Hematopoietic multipotent progenitor cell treated with erythropoietin and hydrocortisone succinate and interleukin-3 and kit ligand, for 8 days (in vitro differentiated cells): ENCODE measurements at places on chromosomes 4 and X.

DNA sequence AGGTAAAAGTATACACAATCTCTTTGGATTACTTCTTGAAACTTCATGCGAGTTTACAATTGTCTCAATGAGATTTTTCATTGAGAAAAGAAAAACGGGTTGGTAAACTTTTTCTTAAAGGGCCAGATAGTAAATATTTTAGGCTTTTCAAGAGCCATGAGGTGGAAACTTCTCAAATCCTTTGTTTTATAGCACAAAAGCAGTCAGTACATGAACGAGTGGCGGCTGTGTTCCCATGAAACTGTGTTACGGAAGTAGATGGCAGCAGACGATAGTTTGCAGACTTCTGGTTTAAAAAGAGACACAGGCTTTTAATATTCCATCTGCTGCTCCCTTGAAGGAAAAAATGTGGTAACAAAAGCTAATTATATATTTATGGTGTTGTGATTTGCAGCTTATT, 332.0 kb downstream of the TENM3 start:
- no peak for DNase-seq

- no peak for DNase-seq
These were observed 351.2 kb downstream of the ARHGAP24 start for GRCh38 chr4:85826060-85826678.

GRCh38 chrX:132169554-132169953, 41.7 kb upstream of the FRMD7 start:
- no peak for DNase-seq

DNA sequence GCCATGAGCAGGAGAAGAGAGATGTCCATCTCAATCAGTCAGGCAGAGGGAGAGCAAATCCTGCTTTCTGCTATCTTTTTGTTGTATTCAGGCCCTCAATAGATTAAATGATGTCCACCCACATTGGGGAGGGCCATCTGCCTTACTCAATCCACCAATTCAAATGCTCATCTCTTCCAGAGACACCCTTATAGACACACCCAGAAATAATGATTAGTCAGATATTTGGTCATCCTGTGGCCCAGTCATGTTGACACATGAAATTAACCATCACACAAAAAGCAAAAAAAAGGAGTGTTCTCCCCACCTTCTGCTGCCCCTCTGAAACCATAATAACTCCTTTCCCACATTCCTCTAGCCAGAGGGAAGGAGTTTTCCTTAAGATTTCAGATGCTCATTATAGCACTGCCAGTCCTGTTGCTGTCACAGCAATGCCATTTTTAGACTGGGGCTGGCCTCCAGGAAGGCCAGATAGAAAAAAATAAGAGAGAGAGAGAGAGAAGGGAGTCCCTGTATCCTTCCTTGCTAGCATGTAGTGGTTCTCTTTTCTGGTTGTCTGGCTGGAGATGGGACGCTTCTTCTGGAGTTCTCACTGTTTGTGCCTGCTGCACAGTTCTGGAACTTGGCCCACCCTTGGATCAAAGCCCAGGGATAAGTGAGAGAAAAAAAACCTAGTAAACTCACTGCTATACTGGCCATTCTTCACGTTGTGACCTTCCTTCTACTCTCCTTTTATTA, 177.7 kb downstream of the RBM46 start:
- DNase-seq = no peak

DNA sequence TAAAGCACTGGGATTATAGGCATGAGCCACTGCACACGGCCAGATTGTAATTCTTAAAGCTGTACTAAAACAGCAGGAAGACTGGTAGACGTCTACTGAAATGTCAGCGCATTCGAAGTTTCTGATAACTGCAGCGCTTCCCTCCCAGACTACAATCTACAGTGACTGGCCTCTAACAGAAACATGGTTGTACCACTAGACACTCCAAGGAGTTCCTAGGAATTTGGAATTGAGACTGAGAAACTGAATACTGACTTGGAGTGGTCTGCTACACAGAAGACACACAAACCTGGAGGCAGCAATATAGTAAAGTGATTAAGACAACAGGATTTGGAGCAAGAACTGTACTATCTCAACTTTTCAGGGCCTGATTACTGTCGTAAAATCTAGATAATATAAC, 937 bp downstream of the HELQ start:
- peak; percentile 27 for DNase-seq

DNA sequence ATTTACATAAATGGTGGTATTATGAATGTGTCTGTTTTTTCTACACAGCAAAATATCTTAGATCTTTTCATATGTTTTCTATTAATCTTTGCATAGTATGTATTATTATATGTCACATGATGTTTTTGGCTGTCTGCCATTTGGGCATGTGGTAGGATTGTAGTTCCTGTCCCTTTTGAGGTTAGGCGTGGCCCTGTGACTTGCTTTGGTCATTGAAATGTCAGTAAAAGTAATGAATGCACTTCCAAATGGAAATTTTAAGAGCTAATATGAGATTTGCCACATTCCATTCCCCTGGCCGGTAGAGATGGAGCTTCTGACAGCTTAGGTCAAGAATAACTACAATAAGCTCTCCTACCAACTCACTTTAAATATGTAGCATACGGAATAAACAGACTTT, 45.1 kb downstream of the JADE3 start:
- DNase-seq = peak; percentile 66

DNA sequence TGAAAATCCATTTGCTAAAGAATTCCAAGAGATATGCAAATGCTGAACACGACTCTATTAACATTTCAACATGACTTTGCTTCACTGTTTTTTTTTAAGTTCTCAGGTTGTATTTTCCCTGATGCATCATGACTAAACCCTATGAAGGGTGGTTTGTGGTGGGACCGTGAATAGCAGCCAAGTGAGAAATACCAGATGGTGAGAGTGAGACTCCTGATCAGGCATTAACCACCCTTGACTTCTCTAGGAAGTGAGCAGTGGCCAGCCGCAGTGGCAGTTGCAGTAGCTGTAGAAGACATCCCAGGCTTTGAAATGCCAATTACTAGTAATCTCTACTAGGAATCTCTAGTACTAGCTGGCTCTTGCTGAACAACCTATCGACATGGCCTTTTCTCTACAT, 383.4 kb downstream of the FAM133A start:
- DNase-seq = no peak

DNA sequence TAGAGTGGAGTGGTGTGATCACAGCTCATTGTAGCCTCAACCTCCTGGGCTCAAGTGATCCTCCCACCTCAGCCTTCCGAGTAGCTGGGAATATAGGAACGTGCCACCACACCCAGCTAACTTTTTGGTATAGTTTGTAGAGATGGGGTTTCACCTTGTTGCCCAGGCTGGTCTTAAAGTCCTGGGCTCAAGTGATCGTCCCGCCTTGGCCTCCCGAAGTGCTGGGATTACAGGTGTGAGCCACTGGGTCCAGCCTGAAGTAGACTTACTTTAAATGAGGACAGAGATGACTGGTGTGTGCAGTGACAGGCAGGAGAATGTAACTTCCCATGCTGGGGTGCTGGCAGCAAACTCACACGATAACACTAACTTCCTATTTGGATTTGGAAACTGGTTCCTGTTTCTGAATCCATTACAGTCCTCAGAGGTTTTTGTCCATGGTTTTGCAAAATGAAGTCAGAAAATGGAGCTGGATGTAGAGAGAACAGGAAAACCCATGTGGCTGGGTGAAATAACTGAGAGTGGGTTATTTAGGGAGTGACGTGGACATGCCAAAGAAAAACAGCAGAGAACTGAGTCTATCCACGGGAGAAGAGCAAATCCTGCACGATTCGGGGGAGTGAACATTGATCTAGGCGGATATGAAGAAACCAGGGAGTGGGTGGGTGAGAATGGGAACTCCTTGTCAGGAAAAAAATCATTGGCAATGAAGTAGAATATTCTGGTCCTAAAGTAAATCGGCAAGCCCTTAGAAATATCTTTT, 95.6 kb downstream of the GATB start:
- DNase-seq = no peak

DNA sequence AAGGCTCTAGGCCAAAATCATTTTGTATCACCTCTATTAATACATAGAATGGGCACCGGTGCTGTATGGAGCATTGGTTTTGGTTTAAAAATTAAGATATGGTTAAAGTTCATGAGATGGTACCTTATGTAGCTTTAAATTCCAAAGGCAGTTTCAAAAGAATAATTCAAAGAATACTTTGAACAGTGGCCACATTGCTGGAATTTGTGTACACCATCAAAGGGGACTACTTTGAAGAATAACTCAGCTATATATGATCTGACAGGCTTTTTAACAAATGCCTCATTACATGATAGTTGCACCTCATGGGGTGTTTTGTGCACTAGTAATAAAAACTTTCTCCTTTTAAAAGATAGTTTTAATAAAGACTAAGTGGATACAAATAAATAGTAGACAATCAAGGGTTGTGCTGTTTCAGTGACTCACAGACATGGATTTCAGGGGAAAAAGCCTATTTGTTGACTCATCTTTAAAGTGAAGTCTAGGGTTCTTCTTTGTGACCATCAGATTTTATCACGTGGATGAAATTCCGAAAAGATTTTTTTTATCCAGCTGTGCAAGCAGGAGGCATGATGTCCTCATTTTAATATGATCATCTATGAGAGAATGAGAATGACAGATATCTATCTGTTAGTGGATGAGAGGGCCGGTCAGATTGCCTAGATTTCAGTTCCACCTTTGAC, 12.8 kb downstream of the MTM1 start:
- no peak for DNase-seq

DNA sequence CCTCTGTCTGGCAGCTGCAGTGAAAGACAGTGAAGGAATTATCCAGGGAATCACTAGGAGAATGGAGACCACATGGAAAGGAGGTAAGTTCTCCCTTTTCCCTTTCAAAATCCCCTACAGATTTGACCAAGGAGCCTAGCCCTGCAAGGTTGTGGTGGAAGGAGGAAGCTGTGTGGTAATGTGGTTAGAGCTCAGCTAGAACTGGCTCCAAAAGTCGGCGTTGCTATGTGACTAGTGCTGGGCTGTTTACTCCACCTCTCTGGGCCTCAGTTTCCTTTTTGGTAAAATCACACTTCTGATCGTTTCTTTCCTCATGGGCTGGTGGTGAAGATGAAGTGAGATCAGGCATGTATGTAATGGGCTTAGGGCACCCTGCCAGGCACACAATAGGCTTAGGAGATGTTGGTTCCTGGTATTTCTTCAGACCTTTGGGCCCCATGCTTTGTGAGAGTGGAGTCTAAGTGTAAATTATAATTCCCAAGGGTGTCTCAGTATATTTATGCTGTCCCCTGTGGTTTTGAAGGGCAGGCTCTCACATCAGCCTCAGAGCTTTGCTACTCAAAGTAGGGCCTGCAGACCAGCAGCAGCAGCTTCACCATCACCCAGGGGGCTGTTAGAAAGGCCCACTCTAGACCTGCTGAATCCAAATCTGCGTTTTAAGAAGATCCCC, 183.7 kb upstream of the BCOR start:
- DNase-seq = no peak

GRCh38 chrX:31061091-31061490, 10.8 kb downstream of the FTHL17 start:
- no peak for DNase-seq

GRCh38 chr4:186297013-186297645, 31.1 kb downstream of the F11 start:
- peak; percentile 56 for DNase-seq

GRCh38 chrX:981791-982626, 230.4 kb downstream of the CRLF2 start:
- no peak for DNase-seq

DNA sequence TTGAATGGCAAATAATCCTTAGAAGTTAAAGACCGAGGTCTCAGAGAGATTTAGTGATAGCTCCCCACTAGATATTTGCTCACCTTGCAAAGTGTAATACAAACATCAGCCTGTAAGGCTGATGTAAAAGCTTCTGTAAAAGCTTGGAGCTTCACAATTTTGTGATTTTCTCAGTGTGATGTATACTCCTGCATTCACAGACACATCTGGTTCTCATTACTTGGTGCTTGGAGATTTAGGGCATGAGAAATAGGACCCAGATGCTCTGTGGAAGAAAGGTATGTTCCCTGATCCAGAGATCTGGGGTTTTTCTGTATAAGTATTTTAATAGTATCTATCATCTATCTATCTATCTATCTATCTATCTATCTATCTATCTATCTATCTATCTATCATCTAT, 1664.3 kb downstream of the C4orf33 start:
- no peak for DNase-seq

GRCh38 chr4:186226521-186227189, 652 bp upstream of the KLKB1 start:
- no peak for DNase-seq

- DNase-seq = no peak
These were observed 27.6 kb upstream of the NKAP start for GRCh38 chrX:119971184-119971583.

GRCh38 chr4:8157944-8158709, 486 bp downstream of the ABLIM2 start:
- DNase-seq = no peak

DNA sequence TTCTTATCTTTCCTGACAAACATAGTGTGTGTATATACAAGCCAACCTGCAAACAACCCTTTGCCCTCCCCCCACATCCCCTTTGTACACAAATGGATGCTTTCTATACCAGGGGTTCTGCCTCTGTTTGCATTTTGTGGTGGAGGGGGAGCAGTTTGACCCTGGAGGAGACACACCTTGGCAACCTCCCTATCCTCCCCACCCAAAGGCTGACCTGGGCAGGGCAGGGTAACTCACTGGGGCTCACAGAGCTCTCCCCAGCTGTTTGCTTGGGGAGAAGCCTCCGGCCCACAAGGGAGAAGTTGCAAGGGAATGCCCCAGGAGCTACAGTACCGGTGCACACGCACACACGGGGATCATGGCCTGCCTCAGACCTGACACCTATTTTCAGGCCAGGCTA, 372.6 kb downstream of the BCOR start:
- DNase-seq = no peak

GRCh38 chrX:22686138-22686541, 313.6 kb upstream of the DDX53 start:
- DNase-seq = no peak

DNA sequence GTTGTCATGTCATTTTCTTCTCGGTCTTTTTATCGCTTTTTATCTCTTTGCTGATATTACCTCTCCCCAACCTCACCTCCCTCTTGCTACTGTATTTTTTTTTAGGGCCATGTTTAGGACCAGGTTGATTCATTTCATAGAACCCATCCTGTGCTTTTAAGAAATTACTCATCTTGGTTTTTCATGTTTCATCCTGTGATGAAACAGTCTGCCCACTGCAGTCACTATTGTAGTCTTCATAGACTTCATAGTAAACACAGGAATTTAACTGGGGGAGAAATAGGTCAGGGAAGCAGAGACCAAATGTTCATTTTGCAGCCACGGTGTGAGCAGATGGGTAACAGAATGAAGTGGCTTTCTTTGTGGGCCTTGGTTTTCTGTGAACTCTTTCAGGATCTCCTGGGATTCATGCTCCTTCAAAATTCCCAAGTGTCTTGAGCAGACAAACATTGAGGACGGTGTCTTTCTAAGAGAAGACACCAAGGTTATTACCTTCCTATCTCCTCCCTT, 161.8 kb downstream of the NAA11 start:
- no peak for DNase-seq
